ENCODE measurements at places on chromosomes 12 and 14.

DNA sequence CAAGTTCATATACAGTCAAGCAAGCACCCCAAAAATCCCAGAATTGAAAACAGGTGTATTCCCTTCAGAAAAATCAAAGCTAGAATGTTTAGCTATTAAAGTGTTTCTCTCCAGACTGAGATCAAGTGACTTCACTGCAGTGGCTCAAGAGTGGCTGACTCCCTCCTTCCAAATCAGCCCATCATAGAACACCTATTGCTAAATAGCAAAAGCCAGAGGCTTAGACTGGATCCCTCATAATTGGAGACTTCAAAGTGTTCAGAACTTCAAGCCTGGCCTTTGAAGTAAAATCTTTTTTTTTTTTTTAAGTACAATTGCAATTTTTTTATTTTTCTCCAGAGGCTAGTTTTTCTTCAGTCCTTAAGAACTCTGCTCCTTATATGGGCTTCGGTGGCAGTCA lies 50.0 kb upstream of the CERS5 start:
- no peak for DNase-seq

GRCh38 chr14:71105177-71105576 lies 197.9 kb downstream of the PCNX1 start:
- DNase-seq: no peak

GRCh38 chr12:24226745-24227350 lies 277.4 kb upstream of the SOX5 start:
- DNase-seq: no peak

DNA sequence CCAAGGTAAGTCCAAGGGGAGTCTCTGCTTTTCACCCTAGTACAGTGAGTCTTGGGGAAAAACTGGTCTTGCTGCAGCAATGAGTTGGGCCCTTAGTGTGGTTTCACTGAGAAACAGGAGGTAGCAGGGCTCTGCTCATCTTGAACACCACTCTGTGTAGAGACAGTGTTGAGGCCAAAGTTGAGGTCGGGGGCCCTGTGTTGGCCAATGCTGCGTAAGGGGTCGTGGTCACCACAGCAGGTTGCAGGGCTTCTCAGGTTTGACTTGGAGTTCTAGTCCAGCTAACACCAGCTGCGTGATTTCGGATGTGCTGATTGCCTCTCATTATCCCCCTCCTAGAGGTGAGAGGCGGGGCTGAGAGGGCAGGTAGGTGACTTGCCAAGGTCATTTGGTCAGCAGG lies 807.5 kb downstream of the VRK1 start:
- no peak for DNase-seq

GRCh38 chr12:54303640-54304039 lies 2.8 kb upstream of the NFE2 start:
- no peak for DNase-seq

DNA sequence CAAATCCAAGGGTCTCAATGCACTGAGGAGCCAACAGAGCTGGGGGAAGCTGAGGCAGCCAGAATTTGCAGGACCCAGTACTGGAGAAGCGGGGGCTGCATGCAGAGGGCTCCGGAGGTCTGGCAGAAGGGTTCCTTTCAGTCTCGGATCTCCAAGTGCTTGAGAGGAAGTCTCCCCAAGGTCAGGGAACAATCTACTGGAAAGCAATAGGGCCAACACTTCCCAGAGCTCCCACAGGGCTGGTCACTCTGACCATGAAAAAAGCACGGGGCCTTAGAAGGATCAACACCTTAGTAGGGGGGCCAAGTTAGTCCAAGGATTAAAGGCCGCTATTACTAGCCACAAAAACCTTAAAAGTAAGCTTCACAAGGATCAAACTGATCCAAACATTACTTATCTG lies 31.7 kb downstream of the SPPL3 start:
- no peak for DNase-seq

GRCh38 chr12:10065241-10065640 lies 33.5 kb downstream of the CLEC1A start:
- no peak for DNase-seq

Measured in DMS79 (cell line).